ENCODE measurements at places on chromosomes 3 and 15.

GRCh38 chr3:172107403-172107802, 68.0 kb downstream of the FNDC3B start:
- DNase-seq = no peak

DNA sequence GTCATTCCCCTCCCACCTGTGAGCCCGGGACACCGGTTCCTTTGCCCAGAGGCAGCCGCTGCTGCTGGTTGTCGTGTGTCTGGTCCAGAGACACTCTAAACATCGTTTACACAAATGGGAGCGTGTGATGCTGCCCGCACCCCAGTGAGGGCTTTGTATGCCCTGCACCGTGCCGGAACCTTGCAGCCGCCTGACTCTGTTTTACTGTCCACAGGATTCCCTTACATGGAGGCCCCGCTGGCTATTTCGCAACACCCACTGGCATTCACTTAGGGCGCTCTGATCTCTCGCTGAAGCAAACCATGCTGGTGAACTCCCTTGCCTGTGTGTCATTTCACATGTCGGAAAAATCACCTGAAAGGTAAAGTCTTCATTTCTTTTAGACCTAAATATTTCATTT, 100.8 kb upstream of the SLC6A6 start:
- no peak for DNase-seq

- DNase-seq = peak; percentile 6
These were observed 27.8 kb downstream of the IFT80 start for GRCh38 chr3:160370987-160371857.

DNA sequence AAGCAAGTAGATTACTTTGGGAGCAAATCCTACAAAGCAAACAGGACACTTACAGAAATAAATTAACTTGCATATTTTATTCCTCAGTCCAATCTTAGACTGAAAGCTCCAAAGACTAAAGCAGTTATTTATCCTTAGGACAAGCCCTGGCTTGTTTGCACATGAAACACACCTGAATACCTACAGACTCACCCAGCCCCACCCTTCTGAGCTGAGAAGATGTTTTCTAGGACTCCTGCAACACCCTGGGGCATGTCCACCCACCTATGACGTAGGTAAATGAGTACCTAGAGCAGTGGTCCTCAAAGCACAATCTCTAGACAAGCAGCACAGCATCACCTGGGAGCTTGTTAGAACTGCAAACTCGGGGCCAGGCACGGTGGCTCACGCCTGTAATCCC, 80.8 kb downstream of the ANXA2 start:
- no peak for DNase-seq

GRCh38 chr3:194103983-194104751, 31.8 kb upstream of the HES1 start:
- DNase-seq = no peak

DNA sequence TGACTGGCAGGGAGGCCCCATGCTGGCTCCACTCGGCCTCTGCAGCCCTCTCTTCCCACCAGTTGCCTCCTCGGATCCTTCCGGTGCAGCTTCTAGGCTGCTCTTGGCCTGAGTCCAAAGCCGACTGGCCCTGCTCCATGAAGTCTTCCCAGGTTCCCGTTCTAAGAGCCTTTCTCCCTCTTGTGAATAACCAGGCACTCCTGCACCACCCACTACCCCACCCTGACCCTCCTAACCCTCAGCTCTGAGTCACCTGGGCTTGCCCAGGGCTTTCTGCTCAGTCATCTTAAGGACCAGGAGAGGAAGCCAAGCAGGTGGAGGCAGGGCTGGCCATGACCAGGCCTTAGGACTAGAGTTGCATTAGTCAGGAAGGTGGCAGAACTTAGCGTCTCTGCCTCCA, 28.1 kb upstream of the CNBP start:
- DNase-seq = peak; percentile 91

DNA sequence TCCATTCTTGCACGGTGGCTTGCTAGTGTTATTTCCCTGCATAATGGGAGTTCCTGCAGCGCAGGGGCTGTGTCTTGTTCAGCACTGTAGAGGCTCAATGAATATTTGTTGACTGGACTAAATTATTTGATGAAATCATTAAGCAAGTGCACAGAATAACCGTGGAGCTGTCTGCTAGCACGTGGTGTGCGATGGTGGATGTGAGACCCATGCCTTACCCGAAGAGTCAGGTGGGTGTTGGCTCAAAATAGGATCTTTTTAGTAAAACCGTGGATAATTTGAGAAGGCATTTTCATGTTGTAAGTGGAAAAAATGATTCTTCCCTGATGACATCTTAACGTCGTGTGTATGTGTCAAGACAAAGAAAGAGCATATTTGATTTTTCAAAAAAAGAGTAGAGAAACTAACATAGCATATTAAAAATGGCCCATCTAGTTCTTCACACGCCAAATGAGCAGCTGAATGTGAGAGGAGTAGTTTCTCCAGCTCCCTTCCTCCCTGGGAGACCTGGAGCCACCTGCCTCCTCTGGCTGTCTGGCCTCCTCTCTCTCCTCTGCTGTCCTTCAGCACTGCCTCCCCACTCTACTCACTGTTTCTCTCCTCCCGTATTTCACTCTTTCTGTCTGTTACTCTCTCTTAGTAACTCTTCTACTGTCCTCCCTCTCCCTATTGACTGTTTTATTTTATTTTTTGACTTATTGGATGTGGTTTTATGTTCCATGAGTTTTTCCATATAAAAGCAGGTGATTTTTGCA, 6.3 kb downstream of the FAM81A start:
- no peak for DNase-seq

- no peak for DNase-seq
These were observed 25.9 kb downstream of the CBLB start for GRCh38 chr3:105842943-105843342.

GRCh38 chr15:71485094-71485693, 325.2 kb upstream of the NR2E3 start:
- no peak for DNase-seq

GRCh38 chr3:128271536-128272332, 118.5 kb downstream of the EEFSEC start:
- DNase-seq = no peak

DNA sequence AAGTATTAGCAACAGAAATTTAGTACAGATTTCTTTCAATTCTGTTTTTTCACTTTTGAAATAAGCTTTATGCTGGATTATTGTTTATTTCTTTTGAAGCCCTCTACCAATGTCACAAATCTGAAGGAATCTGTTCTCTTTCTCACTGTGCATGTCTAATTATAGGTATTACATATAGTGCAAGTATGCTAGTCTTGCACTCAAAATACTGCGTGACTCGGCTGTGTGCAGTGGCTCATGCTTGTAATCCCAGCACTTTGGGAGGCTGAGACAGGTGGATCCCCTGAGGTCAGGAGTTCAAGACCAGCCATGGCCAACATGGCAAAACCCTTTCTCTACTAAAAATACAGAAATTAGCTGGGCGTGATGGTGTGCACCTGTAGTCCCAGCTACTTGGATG, 95.8 kb upstream of the PLAAT1 start:
- no peak for DNase-seq

DNA sequence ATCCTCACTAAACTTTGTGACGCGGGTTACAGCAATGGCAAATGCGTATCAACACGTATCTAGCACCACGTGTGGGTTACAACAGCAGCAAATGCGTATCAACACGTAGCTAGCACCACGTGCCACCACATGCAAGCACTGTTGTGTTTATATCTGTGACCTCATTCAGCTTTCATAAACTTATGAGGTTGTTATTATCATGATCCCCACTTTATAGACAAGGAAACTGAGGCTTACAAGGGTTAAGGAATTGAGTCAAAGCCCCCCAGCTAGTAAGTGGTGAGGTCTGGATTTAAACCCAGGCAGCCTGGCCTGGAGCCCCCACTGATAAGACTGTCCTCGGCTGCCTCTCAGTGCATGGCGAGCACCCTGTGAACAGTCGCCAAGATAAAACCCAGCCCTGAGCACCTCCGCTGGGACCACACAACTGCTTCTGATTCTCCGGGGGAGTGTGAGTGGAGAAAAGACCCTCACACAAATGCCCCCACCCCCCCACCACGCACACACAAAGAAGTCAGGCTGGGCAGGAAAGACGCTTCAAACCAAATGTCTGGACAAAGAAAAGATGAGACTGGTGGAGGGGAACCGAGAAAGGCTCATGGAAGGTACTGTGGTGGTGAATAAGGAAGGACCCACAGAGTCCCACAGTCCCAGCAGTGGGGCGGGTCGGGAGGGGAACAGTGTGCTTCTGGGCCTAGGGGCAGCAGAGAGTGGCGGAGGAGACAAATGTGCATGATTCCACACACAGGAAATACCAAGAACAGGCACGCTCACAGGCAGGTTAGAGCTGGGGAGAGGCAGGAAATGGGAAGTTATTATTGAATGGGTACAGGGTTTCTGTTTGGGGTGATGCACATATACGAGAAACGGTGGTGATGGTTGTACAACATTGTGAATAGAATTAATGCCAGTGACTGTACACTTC, 173.4 kb downstream of the XXYLT1 start:
- DNase-seq = no peak

DNA sequence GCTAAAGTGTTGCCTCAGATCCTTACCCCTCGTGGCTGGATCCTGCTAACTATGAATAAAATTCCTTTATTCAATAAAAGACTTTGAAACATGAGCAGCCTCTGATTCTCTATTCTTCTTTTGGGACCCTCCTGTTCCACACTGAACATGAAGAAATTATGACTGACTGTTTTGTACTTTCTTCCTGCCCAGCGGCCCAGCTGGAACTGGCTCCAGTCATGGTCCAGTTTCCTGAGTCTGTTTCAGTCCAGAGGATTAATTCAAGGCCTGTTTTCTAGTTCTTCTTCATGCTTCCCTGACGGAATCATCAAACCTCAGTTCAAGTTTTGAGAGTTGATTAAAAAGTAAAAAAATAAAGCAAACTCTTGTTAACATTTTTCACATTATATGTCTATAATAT, 52.6 kb upstream of the CP start:
- DNase-seq = no peak

DNA sequence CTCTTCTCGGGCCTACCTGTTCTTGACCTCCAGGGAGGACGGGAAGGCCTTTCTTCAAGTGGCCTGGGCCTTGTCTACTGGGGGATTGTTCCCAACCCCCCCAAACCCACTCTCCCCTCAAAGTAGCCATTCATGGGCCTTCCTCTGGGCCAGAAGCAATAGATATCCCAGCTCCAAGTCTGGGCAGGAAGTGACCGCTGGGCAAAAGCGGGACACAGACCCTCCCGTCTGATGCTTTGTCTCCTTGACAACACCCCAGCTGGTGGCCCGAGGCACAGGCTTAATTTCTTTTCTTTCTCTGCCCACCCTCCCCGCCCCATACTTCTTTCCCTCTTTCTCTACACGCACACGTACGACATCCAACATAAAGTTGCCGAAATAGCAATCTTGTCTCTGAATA, 41.4 kb upstream of the FEZF2 start:
- no peak for DNase-seq

DNA sequence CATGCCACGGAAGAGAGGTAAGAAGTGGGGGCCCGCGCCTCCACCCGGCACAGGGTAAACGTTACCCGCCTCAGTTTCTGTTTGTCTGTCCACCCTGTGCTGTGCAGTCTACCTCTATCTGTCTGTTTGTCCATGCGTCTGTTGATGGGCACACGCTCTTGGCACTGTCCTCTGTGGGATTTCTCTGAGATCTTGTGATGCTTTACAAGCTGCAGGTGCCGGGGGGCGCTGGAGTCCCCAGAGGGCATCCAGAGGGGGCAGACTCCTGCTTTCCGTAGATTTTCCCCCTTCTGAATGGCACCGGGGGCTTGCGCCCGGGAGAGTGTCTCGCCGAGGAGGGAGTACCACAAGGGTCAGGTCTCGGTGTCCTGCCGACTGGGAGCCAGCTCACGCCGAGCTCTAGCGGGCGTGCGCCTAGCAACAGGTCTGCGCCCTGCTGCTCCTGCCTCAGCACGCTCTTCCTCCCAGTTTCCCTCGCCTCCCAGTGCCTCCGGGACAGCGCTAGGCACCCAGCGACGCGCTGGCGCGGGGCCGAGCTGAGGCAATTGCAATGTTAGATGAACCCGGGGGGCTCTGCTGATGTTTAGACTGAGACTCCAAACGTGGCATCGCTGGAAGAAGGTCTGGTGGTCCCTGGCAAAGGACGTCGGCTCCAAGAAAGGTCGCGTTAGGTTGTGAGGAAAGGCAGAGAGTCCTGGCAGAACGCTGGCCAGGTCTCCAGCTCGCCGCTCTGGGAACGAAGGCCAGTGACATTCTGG, 667 bp downstream of the CEMIP start:
- no peak for DNase-seq

GRCh38 chr15:70159713-70160009, 61.9 kb upstream of the TLE3 start:
- no peak for DNase-seq

- no peak for DNase-seq
These were observed 31.8 kb upstream of the ARHGEF3 start for GRCh38 chr3:56833536-56833935.

DNA sequence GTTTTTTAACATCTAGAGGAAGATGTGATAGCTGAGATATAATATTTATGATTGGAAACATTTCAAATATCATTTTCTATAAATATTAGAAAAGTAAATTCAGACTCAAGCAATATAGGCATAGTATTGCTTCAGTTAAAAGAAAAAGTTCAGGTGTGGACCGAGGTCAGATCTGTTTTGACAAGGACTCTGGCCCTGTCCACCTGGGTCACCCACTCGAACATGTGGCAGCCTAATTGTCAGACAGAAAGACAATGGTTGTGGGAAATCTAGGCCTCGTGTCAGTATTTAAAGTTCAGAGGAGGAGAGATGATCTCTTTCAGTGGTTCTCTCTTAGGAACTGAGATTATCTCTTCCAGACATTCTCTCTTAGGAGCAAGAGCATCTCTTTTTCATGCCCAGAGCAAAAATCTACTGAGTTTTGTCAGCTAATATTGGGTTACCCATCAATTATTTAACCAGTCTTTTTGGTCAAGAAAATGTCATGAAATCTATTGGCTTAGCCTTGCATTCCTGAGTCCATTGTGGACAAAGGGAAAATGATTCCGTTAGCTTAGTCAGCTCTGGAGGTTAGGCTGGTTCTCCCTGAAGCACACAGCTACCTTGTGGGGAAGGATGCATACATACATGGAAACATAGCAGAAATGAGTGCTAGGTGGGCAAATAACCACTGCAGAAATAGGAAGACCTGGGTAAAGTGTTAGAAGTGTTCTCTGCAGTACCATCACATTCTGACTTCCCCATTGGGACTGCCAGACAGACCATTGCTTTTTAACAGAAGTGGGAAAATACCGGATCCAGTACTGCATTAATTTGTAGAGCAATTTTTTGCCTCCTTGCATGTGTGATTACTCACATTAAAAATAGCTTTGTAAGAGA, 343.3 kb downstream of the GRM7 start:
- no peak for DNase-seq

DNA sequence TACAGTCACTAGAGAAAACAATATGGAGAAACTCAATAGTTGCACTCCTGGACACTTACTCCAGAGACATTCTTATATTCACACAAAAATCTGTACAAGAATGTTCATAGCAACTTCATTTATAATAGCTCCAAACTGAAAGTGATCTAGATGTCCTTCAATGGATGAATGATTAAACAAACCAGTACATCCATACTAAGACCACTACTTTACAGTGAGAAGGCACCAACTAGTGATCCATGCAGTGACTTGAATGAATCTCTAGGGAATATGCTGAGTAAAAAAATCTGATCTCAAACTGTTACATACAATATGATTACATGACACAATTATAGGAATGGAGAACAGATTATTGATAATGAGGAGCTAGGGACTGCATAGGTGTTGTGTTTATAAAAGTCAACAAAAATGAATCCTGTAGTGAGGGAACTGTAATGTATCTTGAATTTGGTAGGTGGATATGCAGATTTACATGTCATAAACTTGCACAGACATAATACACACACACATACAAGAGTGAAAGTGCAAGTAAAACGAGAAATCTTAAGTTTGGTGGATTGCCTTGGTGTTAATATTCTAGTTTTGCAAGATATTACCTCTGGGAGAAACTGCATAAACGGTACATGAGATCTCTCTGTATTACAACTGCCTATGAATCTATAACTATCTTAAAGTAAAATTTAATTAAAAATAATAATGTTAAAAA, 85.7 kb downstream of the SPATA16 start:
- DNase-seq = no peak
